ENCODE measurements at places on chromosomes 1 and 21.

- no peak for DNase-seq
Observed at GRCh38 chr1:59178339-59179187, 118.3 kb upstream of the FGGY start.

GRCh38 chr1:145688924-145689323, 18.2 kb downstream of the PDZK1 start:
- DNase-seq: no peak

GRCh38 chr1:28395181-28395580, 25.6 kb downstream of the PHACTR4 start:
- no peak for DNase-seq

DNA sequence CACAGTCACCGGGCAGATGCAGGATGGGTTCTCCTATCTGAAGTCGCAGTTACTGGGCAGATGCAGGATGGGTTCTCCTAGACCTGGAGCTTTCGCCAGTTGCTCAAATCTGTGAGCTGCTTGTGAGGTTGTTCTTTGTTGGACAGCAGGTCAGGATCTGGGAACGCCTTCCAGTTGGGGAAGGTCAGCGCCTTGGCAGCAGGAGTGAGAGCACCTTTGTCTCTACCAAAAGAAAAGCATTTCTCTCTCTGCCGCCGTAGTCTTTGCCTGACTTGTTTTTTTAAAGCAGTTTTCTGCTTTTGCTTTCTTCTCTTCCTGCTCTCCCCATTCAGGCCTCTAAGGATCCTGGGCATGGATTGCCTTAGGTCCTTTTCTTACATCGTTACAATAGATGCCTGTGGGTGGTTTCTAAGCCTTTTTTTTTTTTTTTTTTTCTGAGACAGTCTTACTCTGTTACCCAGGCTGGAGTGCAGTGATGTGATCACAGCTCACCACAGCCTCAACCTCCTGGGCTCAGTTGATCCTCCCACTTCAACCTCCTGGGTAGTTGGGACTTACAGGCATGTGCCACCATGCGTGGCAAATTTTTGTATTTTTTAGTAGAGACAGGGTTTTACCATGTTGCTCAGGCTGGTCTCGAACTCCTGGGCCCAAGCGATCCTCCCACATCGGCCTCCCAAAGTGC, 15.7 kb downstream of the PEX14 start:
- DNase-seq: no peak

DNA sequence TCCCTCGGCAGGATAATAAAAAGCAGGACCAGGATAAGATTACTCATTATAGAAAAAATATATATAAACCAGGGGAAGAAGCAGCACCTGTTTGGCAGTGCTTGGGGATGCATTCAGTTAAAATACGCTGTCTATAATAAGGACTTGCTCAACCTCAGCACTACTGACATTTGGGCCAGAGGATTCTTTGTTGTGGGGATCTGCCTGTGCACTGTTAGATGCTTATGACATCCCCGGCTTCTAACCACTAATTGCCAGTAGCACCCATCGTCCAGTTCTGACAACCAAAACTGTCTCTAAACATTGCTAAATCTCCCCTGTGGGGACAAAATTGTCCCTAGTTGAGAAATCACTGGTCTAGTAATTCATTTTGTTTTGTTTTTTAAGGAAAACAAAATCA, 242.1 kb downstream of the SLC45A1 start:
- DNase-seq: no peak

GRCh38 chr1:214979191-214979590, 103.3 kb upstream of the KCNK2 start:
- no peak for DNase-seq

GRCh38 chr1:186618401-186619170, 61.6 kb downstream of the PTGS2 start:
- peak; percentile 17 for DNase-seq

GRCh38 chr1:204885288-204885711, 14.6 kb downstream of the NFASC start:
- DNase-seq: no peak
